ENCODE measurements at places on chromosomes 3 and 15. TPM values are rescaled to one million over a fixed set of nuclear protein-coding genes. Genes with fewer than 3 reads are reported as not detected.
A peak's percentile ranks its signal among the peaks of the same experiment; 100 is the strongest.

DNA sequence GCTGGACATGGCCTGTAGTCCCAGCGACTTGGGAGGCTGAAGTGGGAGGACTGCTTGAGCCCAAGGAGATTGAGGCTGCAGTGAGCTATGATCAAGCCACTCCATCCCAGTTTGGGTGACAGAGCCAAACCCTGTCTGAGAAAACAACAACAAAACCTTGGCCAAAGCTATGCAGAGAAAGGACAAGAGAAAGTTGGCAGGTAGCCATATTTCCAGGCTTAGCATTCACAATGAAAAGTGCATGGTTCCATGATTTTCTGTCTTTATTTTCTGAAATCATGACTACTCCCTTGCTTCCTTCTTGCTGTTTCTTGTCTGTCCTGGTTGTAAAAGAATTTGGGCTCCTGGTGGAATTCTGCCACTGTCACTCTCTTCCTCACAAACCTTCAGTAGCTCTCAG lies 284.6 kb upstream of the C2CD4B start:
- H3K27ac ChIP-seq: no peak overlapping the region
- H3K27me3 ChIP-seq: no peaks in the 10 kb centered on the region
- H3K36me3 ChIP-seq: no peaks in the 10 kb centered on the region
- no peak for DNase-seq
- no peak overlapping the region for H3K4me3 ChIP-seq

GRCh38 chr3:13004376-13004775 lies 68.9 kb downstream of the IQSEC1 start:
- H3K4me1 ChIP-seq: no peaks in the 10 kb centered on the region

DNA sequence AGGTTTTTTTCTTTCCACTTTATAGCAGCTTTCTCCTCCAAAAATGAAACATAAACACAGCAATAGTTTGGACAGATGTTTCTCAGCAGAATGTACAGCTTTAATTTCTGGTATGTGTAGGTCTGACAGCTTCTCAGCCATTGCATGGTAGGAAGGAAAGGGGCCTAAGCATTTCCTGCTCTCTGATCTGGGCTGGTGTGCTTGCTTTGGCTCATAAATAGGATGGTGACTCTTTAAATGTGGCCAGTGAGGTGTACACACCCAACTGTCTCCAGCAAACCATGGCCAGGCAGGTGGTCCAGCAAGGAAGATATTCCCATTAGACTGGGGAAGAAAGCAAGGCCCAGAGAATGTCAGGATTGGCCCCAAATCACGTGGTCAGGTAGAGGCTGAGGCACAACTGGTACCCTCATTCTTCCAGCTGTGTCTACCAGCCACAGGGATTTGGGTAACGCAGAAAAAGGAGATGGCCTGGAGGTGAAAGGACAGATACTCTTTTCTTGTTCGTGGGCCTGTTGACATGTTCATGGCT lies 52.1 kb downstream of the ITGA11 start:
- no peaks in the 10 kb centered on the region for H3K36me3 ChIP-seq
- H3K4me3 ChIP-seq: no peak overlapping the region
- DNase-seq: peak; percentile 71
- peaks cover 30% of the 10 kb centered on the region for H3K4me1 ChIP-seq

DNA sequence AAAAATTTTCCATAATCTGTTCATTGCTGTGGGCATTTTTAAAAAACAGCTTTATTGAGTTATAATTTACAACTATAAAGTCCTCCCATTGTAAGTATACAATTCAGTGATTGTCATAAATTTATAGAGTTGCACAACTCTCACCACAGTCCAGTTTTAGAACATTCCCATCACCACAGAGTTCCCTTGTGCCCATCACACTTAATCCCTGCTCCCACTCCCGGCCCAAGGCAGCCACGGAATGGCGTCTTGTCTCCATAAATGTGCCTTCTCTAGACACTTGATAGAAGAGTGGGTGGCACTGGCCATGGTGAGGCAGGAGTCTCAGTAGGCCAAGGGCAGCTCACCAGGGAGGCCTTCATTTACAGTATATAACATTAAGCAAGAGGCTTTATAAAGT lies 6.3 kb downstream of the TSEN2 start:
- H3K36me3 ChIP-seq: peaks cover 5% of the 10 kb centered on the region
- H3K27me3 ChIP-seq: no peaks in the 10 kb centered on the region
- no peaks in the 10 kb centered on the region for H3K4me1 ChIP-seq
- no peak overlapping the region for H3K27ac ChIP-seq
- no peak for DNase-seq

GRCh38 chr3:25775936-25776335 lies 7.3 kb downstream of the NGLY1 start:
- no peak for DNase-seq
- H3K36me3 ChIP-seq: peaks cover 19% of the 10 kb centered on the region
- no peak overlapping the region for H3K4me3 ChIP-seq
- no peaks in the 10 kb centered on the region for H3K4me1 ChIP-seq

DISP2 gene
- 0.36 TPM for total RNA-seq

DNA sequence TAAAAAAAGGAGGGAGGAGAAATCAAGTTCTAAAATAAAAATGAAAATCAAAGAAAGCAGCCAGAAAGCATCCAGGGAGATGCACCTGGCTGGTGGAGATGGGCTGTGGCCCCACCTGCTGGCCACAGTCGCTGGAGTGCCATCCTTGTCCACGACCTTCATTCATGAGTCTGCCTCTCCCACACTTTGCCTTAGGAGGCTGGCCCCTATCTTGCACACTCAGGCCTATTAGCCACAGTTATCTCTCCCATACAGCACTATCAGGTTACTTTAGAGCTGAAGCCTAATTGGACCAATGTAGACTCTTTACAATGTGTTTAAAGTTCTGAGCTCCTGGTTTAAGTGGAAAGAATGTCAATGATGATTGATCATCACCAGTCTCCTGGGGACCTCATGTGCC lies 392.0 kb upstream of the RORA start:
- H3K27ac ChIP-seq: no peak overlapping the region
- H3K4me1 ChIP-seq: no peaks in the 10 kb centered on the region
- no peak for DNase-seq
- no peaks in the 10 kb centered on the region for H3K36me3 ChIP-seq
- no peak overlapping the region for H3K4me3 ChIP-seq

DNA sequence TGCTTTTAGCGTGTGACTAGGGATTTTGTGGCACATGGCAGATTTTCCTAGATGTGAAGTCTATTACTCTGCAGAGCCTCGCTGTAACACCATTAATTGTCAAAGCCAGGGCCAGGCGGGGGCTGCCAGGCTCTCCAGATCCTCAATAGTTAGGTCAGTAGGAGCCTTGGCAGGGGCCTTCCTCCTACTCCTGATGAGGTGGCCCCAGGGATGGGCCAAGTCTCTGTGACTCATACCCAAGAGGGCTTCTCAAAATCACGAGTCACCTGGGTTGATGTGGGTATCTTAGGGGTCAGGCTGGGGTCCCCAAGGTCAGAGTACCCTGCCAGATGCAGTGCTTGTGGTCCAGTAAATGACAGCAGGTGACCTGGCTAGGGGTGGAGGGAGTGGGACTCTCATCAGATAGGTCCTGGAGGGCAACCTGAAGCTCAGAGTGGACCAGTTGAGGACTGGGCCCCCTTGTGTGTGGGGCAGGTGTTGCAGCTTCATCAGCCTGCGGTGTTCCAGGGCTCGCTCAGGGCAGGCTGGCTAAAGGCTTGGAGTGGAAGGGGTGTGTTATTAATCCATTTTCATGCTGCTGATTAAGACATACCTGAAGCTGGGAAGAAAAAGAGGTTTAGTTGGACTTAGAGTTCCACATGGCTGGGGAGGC lies 88.5 kb upstream of the MYZAP start:
- no peak overlapping the region for H3K4me3 ChIP-seq
- H3K36me3 ChIP-seq: no peaks in the 10 kb centered on the region
- no peak for DNase-seq
- H3K27ac ChIP-seq: no peak overlapping the region
- H3K4me1 ChIP-seq: no peaks in the 10 kb centered on the region

UACA gene
- total RNA-seq: 505 TPM

GRCh38 chr15:72749700-72750099 lies 33.9 kb downstream of the ADPGK start:
- no peaks in the 10 kb centered on the region for H3K4me1 ChIP-seq
- peaks cover 29% of the 10 kb centered on the region for H3K36me3 ChIP-seq
- H3K27ac ChIP-seq: no peak overlapping the region
- no peak for DNase-seq

DNA sequence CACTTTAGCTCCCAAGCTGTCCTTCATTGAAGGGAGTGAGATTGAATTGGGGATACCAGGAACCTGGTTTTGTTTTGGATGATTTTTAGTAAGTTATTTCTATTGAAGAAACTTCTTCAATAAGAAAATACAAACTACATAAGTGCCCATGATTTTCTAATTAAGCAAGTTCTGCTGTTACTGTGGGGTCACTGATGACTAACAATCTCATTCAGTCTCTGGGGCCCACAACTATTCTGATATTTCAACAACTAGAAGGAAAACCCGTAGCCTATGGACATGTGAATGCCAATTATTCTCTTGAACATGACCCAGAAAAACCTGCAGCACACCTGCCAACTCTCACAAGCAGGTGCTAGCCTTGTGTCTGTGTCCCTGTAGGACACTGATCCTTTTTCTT lies 184.6 kb downstream of the DCLK3 start:
- no peaks in the 10 kb centered on the region for H3K36me3 ChIP-seq
- H3K27ac ChIP-seq: no peak overlapping the region
- H3K4me1 ChIP-seq: no peaks in the 10 kb centered on the region
- H3K4me3 ChIP-seq: no peak overlapping the region

DNA sequence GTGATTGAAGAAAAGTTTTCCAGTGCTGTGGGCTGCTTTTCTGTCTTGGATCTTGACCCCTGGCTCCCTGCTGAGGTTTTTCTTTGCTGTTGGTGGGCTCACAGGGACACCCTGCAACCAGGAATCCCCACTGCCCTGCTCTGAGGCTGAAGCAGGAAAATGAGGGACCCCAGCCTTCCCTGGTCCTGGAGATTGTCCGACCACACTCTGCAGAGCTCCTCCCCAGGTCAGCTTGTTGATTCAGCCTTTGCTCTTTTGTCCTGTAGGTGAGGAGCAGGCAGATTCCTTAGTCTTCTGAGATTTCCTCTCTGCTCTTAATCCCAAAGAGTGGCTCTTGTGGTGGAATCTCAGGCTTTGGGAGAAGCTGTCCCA lies 194.5 kb downstream of the RPLP1 start:
- DNase-seq: no peak
- H3K27ac ChIP-seq: no peak overlapping the region
- no peak overlapping the region for H3K4me3 ChIP-seq
- peaks cover 54% of the 10 kb centered on the region for H3K27me3 ChIP-seq
- no peaks in the 10 kb centered on the region for H3K4me1 ChIP-seq
- no peaks in the 10 kb centered on the region for H3K36me3 ChIP-seq

HESX1 gene
- 0.36 TPM for total RNA-seq

DNA sequence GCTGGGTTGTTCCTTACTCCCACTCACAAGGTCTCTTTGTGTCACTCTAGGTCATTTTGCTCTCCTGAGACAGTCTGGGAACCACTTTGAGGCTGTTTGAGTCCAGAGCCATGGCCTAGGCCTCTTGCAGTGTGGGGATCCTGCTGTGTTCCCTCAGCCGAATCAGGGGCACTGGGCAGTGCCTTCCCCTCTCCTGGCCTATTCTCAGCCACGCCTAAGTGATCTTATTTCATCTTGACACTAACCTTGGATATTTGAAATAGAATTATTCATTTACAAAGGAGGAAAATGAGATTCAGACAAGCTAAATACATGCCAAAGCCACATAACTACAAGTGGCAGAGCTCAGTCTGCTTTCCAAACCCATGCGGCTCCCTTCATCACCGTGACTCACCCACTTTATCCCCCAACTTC lies 557.2 kb upstream of the TBL1XR1 start:
- H3K4me1 ChIP-seq: peaks cover 14% of the 10 kb centered on the region
- no peaks in the 10 kb centered on the region for H3K27me3 ChIP-seq
- H3K4me3 ChIP-seq: no peak overlapping the region
- no peaks in the 10 kb centered on the region for H3K36me3 ChIP-seq
- H3K27ac ChIP-seq: no peak overlapping the region

DNA sequence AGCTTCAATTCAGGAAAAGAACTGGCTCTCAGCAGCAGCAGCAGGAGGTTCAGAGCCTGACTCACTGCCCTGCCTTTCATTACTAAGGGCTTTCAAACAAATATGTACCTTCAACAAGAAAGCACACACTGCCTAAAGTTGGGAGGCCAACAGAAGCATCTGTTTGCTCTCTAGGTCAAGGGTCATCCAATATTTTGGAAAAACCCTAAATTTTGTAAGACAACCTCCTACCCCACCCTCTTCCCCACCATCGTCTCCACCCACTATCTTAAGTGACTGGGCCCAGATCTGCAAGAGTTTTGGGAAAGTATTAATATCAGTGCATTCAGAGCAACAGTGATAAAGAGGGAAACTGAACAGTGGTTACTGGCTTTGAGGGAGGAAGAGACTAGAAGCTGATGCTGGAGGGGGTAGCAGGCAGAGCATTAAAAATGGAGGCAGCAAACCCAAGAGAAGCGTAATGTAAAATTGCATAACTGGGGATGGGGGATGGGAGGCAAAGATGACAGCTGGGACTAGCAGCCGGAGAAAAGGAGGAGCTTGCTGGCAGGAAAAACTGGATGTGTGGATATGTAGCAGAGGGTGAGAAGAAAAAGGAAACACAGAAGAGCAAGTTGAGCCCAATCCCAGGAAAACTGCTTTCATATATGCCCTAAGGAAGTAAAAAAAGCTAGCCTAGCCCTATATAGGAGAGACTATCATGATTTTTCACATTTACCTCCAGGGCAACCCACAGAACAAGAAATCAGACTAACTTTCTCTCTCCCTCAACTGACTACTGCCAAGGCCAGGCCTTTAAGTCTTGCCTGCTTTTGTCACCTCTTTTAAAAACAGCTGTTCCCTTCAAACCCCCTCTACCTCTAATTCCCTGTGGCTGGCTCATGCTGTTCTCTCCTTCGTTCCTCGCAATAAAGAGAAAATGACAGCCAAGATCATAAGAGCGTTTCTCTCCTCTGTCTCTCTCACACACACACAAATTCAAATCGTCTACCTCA lies 31.4 kb downstream of the NPTN start:
- no peaks in the 10 kb centered on the region for H3K36me3 ChIP-seq
- H3K27me3 ChIP-seq: no peaks in the 10 kb centered on the region
- no peak overlapping the region for H3K4me3 ChIP-seq
- peak; percentile 61 for DNase-seq

GRCh38 chr15:101237251-101237650 lies 14.6 kb downstream of the CHSY1 start:
- H3K4me1 ChIP-seq: peaks cover 14% of the 10 kb centered on the region
- H3K27me3 ChIP-seq: no peaks in the 10 kb centered on the region
- H3K27ac ChIP-seq: peak overlapping the region; percentile 45
- peaks cover 22% of the 10 kb centered on the region for H3K36me3 ChIP-seq
- H3K4me3 ChIP-seq: no peak overlapping the region

PPCDC gene
- total RNA-seq: 13.3 TPM

DNA sequence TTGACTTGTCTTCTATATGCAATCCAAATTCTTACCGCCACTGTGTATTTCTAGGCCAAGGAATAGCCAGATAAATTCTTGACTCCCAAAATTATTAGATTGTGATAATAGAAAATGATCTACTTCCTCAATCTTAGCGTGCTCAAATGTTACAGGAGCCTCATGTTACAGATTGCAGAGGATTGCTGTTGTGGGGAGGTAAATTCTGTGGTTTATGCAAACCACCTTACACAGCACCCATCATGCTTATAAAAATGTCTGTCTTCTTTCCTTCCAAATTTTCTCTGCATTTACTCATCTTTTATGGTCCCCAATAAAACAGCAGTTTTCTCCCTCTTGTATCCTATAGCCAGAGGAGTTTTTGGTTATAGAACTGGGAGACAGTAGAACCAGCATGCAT lies 420.2 kb upstream of the ROBO1 start:
- H3K4me3 ChIP-seq: no peak overlapping the region
- H3K27me3 ChIP-seq: no peaks in the 10 kb centered on the region
- H3K27ac ChIP-seq: no peak overlapping the region
- no peaks in the 10 kb centered on the region for H3K4me1 ChIP-seq
- no peaks in the 10 kb centered on the region for H3K36me3 ChIP-seq
- DNase-seq: no peak

- no peak for DNase-seq
- H3K27me3 ChIP-seq: no peaks in the 10 kb centered on the region
- no peak overlapping the region for H3K4me3 ChIP-seq
- H3K36me3 ChIP-seq: no peaks in the 10 kb centered on the region
Observed at GRCh38 chr15:39474657-39475056, 106.2 kb upstream of the THBS1 start.

Measured in IMR-90 (cell line).